ENCODE measurements at places on chromosomes 7 and 10.

GRCh38 chr10:18976696-18977251 lies 71.8 kb upstream of the MALRD1 start:
- no peak for DNase-seq

GRCh38 chr7:48299580-48300169 lies 128.4 kb downstream of the ABCA13 start:
- DNase-seq = peak; percentile 42

GRCh38 chr10:5666008-5666840 lies at the start of gene ASB13:
Gene ASB13, minus strand, starts transcription at chr10:5666595. Its CDS starts 44 bp downstream, at chr10:5666551.
- DNase-seq = peak; percentile 76

DNA sequence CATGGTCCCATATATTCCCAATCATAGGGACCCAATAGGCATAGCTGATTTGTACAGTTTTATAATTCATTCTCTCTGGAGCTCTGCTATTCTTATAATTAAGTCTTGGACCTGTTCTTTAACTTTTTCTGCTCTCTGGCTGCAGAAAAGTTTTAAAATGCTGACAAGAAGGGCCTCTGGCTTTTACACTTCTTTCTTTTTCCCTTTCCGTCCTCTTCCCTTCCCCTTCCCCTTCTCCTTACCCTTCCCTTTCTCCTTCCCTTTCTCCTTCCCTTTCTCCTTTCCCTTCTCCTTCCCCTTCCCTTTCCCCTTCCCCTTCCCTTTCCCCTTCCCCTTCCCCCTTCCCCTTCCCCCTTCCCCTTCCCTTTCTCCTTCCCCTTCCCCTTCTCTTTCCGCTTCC lies 101.3 kb upstream of the TPK1 start:
- no peak for DNase-seq

DNA sequence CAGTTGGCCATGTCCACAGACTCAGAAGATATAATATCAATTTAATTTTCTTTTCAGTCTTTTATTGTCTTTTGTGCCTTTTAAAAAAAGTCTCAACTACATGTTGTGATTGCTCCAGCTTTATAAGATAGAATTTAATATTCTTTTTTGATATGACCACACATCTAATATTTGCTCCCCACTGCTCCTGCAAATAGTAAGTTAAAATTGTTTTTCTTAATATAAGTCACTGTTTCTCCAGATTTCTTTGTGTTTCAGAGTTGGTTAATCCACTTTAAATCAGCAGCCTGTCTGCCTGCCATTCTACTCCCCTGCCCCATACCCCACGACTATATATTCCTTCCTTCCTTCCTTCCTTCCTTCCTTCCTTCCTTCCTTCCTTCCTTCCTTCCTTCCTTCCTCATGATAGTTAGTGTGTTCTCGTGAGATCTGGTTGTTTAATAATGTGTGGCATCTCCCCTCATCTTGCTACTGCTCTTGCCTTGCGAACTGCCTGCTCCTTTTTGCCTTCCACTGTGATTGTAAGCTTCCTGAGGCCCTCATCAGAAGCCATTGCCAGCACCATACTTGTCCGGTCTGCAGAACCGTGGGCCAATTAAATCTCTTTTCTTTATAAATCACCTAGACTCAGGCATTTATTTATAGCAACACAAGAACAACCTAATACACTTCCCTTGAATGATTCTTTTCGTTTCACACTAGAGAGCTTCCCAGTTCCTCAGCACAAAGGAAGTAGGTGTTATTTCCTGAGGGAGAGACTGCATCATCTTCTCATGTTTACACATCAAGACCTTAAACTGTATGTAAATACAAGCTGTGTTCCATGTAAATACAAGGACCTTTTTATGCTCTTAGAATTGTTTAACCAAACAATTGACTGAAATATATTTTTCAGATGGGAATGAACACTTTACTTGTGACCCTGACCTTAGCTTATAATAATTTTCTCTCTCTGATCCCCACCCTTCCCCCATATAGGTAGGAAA lies 24.5 kb downstream of the TAS2R16 start:
- no peak for DNase-seq

DNA sequence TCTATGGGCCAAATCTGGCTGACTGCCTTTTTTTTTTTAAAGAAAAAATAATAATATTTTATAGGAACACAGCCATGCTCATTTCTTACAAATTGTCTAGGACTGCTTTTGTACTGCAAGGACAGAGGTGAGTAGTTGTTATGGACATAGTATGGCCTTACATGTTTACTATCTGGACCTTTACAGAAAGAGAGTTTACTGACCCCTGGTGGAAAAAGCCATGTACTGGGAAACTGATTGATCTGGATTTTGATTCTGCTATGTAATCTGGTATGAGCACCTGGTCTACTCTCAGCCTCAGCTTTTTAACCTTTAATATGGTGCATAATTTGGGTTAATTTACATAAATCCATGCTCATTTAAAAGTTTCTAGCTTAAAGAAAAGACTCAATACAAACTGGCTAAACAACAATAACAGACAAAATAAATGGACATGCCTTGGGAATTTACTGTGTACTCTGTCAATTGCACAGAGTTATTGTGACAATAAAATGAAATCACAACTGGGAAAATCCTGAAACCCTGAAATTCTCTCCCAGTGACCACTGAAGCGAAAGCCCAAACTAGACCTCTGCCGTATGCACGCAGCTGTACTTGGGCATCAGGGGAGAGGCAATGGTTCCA lies 260.7 kb downstream of the BMPER start:
- no peak for DNase-seq

GRCh38 chr10:123786306-123786705 lies 105.3 kb downstream of the CPXM2 start:
- no peak for DNase-seq

DNA sequence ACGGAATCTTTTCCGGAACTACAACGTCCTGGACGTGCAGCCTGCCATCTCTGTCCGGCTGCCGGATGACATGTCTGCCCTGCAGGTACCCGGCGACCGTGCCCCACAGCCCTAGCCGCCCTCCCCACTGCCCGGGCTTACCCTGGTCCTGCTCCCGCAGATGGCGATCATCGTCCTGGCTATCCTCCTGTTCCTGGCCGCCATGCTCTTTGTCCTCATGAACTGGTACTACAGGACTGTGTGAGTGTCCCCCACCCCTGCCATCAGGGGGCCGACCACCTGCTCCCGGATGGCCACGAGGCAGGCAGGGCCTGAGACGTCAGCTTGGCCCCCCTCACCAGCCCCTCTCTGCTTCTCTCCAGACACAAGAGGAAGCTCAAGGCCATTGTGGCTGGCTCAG lies 38.0 kb upstream of the VSIR start:
- DNase-seq = no peak

DNA sequence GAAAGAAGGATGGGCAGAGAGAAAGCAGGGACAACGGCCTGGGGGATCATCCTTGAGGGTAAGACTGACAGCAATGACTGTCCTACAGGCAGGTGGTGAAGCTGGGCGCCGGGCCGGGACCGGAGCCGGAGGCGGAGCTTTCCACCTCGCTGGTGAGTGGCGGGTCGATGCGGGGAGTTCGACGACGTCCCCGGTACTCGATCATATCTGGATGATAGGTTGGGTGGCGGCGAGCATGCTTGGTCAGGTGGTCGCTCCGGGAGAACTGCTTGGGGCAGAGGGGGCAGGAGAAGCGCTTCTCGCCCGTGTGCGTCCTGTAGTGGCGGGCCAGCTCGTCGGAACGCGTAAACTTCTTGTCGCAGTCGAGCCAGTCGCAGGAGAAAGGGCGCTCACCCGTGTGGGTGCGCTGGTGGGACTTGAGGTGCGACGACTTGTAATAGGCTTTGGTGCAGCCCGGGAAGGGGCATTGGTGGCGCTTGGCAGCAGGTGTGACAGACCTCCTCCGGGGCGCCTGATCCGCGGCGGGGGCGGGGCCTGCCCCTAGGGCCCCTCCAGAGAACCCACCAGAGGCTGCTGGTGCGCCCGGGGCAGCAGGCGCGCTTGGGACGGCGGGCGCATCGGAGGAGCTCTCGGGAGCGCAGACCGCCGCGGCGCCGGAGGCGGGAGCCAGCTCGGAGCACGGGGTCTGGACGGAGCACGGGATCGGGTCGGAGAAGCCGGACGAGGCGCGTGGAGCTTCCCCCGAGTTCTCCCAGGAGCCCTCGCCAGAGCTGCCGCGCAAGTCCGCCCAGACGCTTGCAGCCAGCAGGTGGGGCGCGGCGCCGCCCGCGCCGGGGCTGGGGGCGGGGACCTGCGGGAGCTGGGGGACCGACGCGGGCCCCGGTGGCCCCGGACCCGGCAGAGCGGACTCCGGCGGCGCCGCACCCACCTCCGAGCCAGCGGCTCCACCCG lies 752 bp downstream of the KLF14 start:
- peak; percentile 83 for DNase-seq

DNA sequence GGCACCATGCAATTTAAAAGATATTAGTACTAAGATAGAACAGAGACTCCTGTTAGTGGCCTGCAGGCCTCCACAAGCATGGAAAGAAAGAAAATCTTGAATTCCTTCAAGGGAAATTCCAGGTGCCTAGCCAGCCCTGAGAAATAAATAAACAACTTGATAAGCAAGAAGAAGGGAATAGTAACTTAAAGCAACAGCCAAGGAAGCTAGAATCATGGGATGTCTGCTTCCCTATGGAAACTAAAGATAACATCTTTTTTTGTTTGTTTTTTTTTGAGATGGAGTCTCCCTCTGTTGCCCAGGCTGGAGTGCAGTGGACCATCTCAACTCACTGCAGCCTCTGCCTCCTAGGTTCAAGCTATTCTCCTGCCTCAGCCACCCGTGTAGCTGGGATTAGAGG lies 128.6 kb downstream of the SKIDA1 start:
- DNase-seq = no peak

DNA sequence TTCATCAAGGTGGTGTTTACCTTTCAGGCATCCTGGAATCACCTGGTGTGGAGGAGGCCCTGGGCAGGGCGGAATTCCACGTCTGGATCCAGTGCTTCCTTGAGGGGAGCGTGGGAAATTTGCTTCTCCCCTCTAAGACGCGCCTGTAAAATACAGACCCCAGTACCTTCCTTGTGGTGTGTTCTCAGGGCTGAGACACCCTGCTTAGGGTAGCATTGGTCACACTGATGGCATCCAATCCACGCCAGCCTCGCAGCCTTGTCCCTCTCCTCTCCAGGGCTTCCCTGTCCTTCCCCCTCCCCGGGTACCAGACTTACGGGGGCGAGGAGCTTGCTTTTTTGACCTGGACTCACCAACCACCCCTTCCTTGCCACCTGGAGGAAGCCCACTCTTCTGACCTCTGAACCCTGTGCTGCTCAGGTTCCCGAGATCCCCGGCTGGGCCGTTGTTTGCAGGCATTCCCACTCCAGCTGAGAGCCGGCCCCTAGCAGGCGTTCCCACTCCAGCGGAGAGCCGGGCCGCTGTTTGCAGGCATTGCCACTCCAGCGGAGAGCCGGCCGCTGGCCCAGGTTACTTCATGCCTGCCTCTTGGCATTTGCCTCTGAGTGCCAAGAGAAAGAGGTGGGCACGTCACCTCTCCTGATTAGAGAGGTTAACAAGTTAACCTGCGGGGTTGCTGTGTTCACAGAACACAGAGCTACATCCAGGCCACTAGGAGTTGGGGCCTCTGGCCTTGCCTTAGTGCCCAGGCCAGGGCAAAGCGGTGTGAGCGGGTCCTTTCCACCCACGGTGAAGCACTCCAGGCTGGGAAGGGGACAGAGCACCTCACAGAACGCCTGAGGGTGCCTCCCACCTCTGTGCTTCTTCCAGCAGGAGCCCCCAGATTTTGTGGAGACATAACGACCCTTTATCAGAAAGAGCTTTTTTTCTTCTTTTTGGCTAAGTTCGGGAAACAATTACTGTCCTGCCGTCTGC lies 254.0 kb upstream of the PPP2R2D start:
- DNase-seq = no peak

- DNase-seq = no peak
Measured at GRCh38 chr10:45502458-45502857, 128.4 kb downstream of the ALOX5 start.

- peak; percentile 65 for DNase-seq
Measured at GRCh38 chr7:30548845-30549244, 44.2 kb upstream of the GGCT start.

DNA sequence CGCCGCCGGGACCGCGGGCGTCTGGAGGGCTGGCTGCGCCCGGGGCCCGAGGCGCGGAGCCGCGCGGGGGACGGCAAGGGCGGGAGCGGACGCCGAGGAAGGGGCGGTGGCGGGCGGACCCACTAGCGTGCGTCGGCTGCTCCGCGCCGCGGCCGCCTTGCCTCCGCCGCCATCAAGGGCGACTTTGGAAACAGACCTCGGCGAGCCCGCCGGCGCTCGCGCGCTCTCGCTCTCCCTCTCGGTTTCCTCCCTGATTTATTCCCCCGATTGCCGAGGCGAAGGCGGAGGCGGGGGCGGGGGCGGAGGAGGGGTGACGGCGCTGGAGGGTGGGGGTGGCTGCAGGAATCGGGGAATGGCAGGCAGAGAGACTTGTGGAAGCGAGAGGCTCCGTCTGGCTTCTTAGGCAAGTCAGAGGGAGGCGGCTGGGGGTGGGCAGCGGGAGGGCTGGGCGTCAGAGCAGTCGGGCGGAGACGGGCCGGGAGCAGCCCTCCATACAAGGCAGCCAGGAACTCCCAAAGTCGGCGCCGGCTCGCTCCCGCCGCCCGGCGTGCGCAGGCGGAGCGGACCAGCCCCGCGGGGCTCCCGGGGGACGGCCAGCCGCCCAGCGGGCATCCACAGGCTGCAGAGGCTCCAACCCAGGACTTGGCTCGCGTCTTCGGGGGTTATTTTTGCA lies at the start of gene CACNA2D1:
Gene CACNA2D1 (minus strand): TSS at position 231 of the 673 bp plus-strand sequence.
- DNase-seq = peak; percentile 25

DNA sequence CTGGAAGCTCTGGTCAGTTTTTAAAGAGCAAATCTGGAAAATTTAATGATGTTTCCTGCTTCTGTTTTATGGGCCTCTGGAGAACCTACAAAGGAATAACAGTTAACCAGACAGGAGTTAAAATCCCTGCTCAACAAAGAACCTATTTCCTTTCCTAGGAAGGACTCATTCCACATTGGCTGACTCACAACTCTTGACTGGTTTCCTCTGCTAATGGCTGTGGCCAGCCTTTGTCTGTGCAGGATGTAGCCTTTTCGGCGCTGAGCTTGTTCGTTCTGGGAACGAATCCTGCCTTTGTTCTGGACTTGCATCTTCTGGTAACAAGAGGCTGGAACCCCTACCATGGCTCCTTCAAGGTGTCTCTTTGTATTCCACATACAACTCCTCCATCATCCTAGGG lies 112.8 kb upstream of the PDCD4 start:
- DNase-seq = no peak

DNA sequence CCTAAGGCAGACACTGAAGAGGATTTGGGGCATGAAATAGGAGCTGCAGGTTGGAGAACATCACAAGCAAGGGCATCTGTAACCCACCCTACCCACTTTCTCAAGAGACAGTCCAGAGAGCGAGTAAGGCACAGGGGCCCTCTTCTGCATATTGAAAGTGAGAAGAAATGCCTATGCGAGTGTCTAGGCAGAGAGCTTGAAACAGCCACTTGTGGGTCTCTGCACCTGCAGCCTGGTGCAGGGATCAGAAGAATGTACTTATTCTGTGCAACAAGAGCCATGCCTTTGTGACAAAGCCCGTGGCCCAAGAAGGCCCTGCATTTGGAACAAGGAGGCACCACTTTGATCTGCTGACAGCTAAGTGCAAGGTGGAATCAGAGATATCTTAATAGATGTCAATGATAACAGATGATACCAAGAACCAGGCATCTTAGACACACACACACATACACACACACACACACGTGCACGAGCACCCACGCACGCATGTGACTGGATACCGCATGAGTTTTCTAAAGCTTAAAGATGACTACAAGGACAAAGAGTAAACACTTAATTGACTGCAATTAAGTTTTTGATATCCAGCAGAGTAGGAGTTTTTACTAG lies 89.3 kb downstream of the NPSR1 start:
- DNase-seq = no peak

- DNase-seq = no peak
Measured at GRCh38 chr7:95476072-95476847, 9.5 kb upstream of the ASB4 start.

- DNase-seq = no peak
Measured at GRCh38 chr7:80124526-80125264, 9.9 kb upstream of the GNAI1 start.
